ENCODE measurements at places on chromosomes 3 and 15.

DNA sequence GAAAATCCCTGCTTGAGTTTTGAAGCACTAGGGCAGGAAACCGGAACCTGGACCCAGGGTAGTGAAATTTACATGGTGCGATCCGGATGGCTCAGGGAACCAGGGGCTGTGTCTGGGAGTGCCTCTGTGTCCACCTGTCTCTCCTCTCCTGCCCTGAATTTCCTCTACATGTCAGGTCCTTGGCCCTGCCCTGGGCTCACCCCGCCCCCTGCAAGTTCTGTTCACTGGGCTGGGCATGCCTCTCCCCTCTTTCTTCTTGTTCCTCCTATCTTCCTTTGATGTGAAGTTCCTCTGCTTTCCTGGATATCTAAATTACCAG is 435.9 kb upstream of the RBMS3 start:
- DNase-seq: no peak

DNA sequence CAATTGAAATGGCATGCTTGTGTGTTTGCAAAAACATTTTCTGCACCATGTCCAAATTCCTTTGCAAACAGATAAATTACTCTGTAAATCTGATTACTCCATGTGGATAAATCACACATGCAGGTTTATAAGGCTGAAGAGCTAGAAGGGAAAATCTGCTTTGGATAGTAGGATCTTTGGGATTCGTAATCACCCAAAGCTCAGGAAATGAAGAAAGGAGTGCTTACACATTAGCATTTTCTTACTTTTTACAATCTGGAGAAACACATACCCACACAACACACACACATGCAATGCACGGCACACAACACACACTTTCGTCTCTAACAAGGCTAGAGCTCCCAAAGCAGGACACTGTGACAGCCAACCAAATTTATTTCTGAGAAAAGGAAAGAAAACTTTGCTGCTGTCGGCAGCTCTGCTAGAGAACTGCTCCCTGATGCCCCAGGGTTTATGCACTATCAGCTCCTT is 2.1 kb downstream of the LSAMP start:
- no peak for DNase-seq

DNA sequence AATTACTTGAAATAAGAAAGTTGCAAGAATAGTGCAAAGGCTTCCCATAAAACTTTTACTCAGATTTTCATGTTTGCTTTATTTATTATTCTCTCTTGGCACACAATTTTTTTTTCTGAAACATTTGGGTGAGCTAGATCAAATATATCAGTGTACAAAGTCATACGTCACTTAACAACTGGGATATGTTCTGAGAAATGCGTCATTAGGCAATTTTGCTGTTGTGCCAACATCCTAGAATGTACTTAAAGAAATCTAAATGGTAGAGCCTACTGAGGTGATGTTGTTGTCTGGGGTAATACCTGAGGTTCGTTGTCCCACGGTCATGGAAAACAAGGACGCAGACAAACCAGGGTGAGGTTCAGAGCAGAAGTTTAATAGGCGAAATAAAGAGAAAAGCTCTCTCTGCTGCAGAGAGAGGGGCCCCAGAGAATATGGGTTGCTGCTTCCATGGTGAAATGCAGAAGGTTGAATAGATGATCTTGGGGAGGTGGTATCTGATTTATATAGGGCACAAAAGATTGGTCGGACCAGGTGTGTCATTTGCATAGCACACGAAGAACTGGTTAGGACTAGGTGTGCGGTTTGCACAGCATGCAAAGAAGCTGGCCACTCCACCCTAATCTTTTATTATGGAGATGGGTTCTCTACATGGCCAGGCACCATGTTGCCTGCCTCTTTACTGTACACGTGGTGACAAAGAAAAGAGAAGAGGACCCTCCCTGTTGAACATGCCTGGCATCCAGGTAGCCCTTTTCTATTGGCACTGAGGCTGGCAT is 8.8 kb upstream of the GRAMD1C start:
- no peak for DNase-seq

- DNase-seq: no peak
These were observed 94.1 kb downstream of the C3orf70 start for GRCh38 chr3:185058796-185059195.

DNA sequence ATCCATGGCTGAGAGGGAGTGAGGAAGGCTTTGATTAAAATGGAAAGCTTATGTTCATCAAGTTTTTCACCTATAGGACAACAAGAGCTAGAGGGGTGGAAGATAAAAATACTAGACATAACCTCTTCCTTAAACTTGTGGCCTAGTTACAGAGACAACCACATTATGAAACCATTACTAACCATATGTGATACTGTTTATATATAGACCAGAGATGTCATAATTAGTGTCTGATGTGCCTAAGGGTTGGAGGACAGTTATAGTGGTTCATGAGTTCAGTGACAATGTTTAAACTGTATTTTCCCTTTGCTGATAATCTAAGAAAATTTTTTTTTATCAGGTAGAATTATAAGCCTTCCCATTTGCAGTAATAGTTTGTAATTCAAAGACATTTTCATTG is 23.7 kb downstream of the PHLDB2 start:
- DNase-seq: no peak

GRCh38 chr3:25297667-25298585 is 130.1 kb upstream of the RARB start:
- DNase-seq: no peak

GRCh38 chr3:17006132-17006852 is 121.5 kb downstream of the PLCL2 start:
- no peak for DNase-seq

- DNase-seq: no peak
These were observed 56.0 kb downstream of the KAT2B start for GRCh38 chr3:20096135-20096685.

- DNase-seq: no peak
These were observed 14.2 kb downstream of the RHCG start for GRCh38 chr15:89482139-89482538.

Data from MG63 (cell line).